ENCODE measurements at places on chromosomes 1 and 21. TPM values are rescaled to one million over a fixed set of nuclear protein-coding genes. Genes with fewer than 3 reads are reported as not detected.

DNA sequence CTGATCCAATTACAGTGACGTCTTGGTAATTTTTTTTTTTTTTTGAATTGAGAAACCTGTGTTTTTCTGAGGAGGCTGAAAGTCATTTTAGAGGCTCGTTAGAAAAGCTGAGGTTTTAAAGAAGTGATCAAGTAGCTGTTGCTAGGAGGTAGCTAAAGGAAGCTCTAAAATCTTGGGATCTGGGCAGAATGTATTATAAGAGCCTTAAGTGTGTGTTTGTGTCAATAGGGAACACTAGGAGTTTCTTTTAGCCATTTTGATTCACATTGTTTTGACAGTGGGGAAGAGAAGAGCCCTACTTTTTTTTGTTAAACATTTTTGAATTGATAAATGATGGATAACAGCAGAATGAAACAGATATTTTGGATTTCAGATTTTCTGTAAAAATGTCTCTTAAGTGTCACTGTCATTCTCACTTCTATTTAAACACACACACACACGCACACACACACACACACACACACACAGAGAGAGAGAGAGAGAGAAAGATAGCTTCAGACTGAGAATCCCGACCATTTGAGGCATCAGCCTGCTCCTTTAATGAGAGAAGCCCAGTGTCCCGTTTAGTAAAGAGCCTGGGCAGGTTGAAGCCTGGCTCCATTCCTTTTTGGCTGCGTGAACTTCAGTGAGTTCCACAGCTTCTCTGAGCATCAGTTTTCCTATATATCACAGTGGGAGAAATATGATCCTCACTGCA is 79.1 kb upstream of the GPR88 start:
- DNase-seq = no peak

GRCh38 chr1:245131026-245131393 is 23.8 kb upstream of the KIF26B start:
- no peak for DNase-seq

- DNase-seq = no peak
These were observed 25.5 kb downstream of the B3GALT5 start for GRCh38 chr21:39638281-39638680.

DNA sequence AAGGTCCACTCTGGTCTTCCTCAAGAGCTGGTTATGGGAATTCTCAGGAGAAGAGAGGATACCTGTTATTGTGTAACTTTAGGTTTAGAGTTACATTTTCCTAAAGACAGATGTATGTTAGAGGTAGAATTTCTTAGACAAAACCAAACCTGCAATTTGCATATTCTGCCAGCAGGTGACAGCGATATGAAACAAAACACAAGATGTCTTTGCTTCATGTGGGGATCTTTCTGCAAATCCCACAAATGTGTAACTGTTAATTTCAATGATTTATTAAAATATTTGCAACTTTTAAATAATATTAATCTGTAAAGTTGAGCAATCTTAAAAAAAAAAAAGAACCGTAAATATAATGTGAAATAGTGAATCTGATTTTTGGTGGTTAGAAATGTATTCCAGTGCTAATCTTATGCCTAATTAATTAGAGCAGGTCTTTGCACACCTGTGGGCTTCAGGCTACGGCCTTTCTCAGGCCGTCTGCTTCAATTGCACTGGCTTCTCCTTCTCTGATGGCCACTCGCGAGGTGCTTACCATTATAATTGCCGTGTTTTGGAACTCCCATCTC is 33.4 kb downstream of the FAM78B start:
- no peak for DNase-seq

GRCh38 chr1:39590546-39590945 is 14.0 kb upstream of the PABPC4 start:
- DNase-seq = no peak

DNA sequence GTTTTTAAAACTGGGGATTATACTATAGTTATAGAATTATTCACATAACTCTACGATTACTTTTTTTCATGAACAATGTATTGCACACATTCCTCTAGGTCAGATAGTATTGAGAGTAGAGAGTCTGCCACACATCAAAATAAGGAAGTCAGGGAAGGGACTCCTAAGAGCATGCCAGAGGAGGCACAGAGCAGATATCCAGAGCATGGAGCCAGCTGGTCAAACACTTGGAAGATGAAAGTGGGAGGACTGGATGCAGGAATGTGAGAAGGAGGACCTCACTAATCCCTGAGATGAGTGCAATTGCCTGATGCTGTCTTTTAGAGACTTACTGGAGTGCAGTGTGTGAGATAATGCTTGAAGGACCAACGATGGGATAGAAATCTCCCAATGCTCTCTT is 9.6 kb upstream of the RFX5 start:
- no peak for DNase-seq

GRCh38 chr1:223421025-223421424 is 27.8 kb downstream of the CCDC185 start:
- DNase-seq = no peak

DNA sequence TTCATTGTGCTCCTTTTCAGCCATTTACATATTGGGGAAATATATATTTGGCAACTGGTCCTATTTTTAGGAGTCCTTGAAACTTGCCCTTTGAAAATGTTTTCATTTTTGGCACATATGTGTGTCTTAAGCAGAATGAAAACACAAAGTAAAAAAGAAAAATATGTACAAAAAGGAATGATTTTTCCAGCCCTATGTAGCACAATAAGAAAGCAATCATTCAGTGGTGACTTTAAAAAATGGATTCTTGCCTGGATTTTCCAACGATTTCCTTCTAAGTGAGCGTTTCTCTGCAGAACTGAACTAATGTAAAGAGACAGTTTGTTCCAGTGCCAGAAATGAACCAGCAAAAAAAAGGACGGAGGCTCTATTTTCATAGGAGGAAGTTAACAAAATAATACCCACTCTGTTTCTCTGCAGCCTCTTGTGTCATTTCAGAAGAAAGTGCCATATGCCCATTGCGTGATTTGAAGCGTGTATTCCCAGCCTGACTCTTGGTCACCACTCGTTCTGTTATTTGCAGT is 340.1 kb downstream of the SETD4 start:
- no peak for DNase-seq

SLC26A9 gene
- 0.15 TPM for total RNA-seq

U2AF1 gene
- 6.3 TPM for total RNA-seq

DMBX1 gene
- total RNA-seq = not detected

RNU1-4 gene
- total RNA-seq = 1,264 TPM

SELL gene
- total RNA-seq = 1.4 TPM
